ENCODE measurements at places on chromosomes 12 and 14. TPM values are rescaled to one million over a fixed set of nuclear protein-coding genes. Genes with fewer than 3 reads are reported as not detected.
A peak's percentile ranks its signal among the peaks of the same experiment; 100 is the strongest.

- DNase-seq, result peak; percentile 91
These were observed 2.3 kb downstream of the GSG1 start for GRCh38 chr12:13100882-13101769.

AKAP6 gene
- total RNA-seq, result 3.3 TPM

WBP11 gene
- total RNA-seq, result 95.5 TPM

WNT1 gene
- not detected for total RNA-seq

TSPAN9 gene
- 0.97 TPM for total RNA-seq

AQP2 gene
- total RNA-seq, result not detected

DNA sequence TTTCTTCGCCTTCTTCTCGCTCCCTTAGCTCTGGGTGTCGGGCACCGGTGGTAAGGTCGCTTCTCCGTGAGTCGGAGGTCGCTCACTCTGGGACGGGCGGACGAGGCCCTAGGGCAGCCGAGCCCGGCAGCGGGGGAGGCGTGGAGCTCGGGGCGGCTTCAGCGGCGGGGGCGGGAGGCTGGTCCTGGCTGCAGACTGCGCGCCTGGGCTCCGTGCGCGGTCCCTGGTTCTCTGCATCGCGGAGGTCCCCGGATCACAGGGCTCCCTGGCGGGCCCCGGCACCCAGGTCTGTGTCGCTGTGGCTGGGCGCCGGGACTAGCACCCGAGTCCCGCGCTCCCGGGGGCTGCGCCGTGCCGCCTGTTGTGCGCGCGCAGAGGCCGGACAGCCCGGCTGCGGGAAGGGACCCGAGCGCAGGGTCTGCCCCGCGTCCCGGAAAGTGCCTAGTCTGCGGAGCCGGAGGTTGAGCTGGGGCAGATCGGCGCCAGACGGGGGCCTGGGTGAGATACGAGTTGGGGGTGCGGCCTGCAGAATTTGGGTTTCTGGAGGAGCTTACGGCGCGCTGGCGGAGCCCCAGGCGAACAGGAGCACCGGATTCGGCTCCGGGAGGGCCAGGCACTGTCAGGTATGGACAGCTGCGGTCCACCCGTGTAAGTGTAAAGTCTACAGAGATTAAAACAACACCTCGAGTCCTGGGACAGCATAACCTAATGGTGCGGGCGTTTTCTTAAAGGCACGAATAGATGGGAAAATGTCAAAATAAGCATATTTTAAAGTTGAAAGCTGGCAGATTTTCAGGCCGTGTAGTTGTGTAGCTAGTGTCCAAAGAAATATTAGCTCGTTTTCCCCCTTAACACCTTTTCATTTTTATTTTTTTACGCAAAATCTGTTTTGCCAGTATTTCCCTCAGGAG is 713 bp downstream of the FRMD6 start:
- DNase-seq, result no peak

IL26 gene
- total RNA-seq, result not detected

DNA sequence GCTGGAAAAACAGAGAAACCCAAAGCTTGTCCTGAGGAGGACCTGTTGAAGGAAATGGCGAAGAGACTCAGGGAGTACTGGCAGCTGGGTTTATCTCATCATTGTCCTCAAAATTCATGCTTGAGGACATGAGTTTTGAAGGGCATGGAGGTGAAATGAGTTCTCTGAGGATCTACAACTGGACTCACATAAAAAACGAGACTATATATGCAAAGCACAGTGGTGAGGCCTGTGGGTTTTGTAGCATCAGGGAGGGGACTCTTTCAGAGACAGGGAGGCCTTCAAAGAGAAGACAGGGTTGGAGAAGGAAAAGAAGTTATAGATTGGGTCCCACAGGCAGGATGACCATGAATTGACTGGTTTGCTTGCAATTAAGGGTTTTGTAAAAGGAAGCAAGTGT is 71.3 kb upstream of the SCN8A start:
- DNase-seq, result no peak

DNA sequence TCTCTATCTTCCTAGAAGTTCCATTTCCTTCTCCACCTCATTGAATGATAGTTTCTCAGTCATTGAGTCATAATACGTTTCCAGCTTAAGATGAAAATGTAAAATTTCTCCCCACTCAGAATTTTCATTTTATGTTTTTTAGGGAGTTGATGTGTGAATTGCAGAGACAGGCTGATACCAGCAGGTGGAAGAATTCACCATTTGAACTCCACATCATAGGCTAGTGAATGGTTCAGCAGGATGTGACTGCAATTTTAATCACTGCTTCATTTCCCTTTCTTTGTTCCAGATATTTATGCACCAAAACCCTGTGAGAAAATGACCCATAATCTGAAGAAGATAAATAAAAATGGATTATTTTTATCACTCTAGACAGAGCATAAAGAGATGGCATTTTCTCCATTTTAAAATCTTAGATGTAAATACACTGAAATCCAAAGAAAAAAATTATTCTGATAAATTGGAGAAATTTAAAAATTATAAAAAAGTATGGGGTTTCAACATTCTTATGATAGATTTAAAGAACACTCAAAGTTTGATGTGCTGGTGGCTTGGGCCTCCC is 10.6 kb upstream of the PYGL start:
- no peak for DNase-seq

- no peak for DNase-seq
These were observed 20.2 kb upstream of the CLEC4D start for GRCh38 chr12:8493084-8493483.

DNA sequence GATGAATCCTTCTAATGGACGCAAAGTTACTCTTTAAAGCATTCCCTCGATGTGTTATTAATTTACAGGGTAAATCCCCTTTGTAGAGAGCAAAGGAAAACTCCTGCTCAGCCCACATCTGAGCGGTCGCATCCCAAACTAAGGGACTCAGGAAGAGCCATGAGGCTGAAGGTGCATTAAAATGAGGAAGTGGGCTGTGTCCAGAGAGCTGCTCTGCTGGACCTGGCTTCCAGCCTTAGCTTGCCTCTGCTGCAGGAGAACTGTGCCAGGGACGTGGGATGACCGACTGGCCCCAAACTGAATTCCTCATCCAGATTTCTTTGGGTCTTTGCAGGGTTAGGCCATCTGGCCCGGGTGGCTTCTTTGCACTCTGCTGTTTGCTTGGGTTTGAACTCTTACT is 88.3 kb downstream of the FBXW8 start:
- DNase-seq, result no peak

NUAK1 gene
- total RNA-seq, result not detected

- no peak for DNase-seq
These were observed 23.3 kb upstream of the EMP1 start for GRCh38 chr12:13173012-13173932.

DNA sequence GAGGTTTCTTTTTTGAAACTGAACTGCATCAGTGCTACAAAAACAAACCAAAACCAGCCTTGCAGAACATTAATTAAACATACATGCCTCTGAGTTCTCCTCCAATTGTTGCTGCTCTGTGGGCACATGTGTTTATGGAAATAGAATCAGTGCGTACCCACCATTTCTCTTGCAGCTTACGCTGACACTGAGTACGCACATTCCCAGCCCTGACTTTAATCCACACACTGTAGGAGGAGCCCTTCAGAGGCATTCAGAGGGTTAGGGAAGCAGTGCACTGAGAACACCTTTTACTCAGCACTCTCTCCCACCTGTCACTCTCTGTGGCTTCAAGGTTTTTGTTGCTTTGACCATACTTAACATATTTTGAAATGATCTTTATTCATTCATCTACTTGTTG is 250.5 kb upstream of the PWP1 start:
- DNase-seq, result no peak

DNA sequence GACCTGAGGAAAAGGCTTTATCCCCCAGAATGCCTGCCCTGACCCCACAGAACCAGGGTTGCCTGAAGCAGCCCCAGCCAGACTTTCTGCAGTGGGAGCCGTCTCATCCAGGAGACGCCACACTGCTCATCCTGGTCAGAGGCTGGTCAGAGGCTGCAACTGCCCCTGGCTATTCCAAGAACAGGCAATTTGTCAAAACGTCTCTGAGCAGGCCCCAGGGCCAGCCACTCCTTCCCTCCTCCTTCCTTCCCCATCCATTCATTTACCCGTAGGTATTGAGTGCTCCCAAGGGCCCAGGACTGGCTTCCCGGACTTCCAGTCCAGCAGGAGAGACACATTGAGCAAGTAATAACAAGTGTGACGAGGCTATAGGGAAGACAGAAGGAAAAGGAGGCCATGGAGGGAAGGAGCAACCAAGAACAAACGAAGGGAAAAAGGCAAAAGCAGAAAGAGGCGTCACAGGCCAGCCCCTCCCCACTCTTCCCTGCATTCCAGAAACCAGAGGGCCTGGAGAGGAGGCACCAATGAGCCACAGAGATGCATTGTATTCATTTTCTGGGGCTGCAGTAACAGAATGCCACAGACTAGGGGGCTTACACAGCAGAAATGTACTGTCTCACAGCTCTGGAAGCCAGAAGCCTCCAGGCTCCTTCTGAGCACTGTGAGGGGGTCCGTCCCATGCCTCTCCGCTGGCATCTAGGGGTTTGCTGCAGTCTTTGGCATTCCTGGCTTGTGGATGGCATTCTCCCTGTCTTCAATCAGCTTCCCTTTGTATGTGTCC is 21.0 kb upstream of the CD9 start:
- DNase-seq, result no peak

HOXC12 gene
- not detected for total RNA-seq

- no peak for DNase-seq
These were observed 21.3 kb upstream of the STRN3 start for GRCh38 chr14:31047503-31047902.

CLEC9A gene
- total RNA-seq, result not detected

- no peak for DNase-seq
These were observed 36.7 kb downstream of the CFAP54 start for GRCh38 chr12:96526110-96526509.

- no peak for DNase-seq
These were observed 938.5 kb downstream of the TRHDE start for GRCh38 chr12:73210548-73211204.

DNA sequence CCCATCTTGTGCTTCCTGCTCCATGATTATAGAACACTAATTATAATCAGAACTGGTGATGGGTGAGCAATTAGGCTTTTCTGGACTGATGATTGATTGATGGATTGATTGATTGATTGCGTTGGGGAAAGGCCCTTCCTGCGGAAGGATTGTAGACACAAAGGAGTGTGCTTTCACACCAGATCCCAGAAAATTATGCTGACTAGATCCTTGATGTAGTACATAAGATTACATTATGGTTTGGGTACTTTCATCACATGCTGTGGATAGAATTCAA is 8.4 kb downstream of the PELI2 start:
- DNase-seq, result no peak

All from activated naive CD4-positive, alpha-beta T cell treated with anti-CD3 and anti-CD28 coated beads, Interleukin-2, amount 50 U/mL, for 72 hours (primary cell).